ENCODE measurements at places on chromosomes 2 and 18.

- DNase-seq, result no peak
Observed at GRCh38 chr2:113838744-113839444, 51.0 kb upstream of the ACTR3 start.

GRCh38 chr18:13442451-13442850, 223.9 kb downstream of the LDLRAD4 start:
- DNase-seq, result no peak

DNA sequence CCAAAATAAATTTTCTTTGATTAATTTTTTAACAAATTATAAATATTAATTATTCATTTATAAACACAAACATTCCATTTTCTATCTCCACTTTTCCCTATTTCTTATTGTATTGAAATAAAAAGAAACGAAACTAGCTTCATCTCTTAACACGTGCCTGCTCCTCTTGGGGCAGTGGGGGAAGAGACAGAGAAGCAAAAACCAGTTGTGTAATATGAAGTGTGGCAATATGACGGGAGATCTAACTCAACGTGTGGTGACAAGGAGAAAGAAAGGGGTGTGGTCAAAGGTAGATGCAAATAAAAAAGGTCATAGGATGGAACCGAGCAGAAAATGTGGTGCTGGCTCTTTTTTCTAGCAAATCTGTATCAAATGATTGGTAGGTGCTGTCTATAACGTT, 106.9 kb upstream of the SLC8A1 start:
- no peak for DNase-seq

GRCh38 chr18:24234850-24235418, 96.1 kb downstream of the CABYR start:
- DNase-seq, result no peak

Data from CD4-positive, alpha-beta T cell treated with Interleukin-2 at 100 ng/mL for 4 hours (primary cell).